Transverse colon (tissue), 4 donors: ENCODE measurements at places on chromosomes 12 and 14. TPM values are rescaled to one million over a fixed set of nuclear protein-coding genes. Genes with fewer than 3 reads are reported as not detected.
A peak's percentile ranks its signal among the peaks of the same experiment; 100 is the strongest.

The PTHLH gene
- total RNA-seq = not detected

GRCh38 chr14:104111301-104112112 is 26.0 kb downstream of the ASPG start:
- peak; percentile 28 for DNase-seq
- no peak overlapping the region for H3K27ac ChIP-seq
- no peaks in the 10 kb centered on the region for H3K36me3 ChIP-seq
- H3K27me3 ChIP-seq = peaks cover 4% of the 10 kb centered on the region
- H3K4me1 ChIP-seq = peaks cover 19% of the 10 kb centered on the region
- no peak overlapping the region for H3K4me3 ChIP-seq

GRCh38 chr14:80956922-80957321 is 1.5 kb downstream of the TSHR start:
- no peaks in the 10 kb centered on the region for H3K36me3 ChIP-seq
- peaks cover 24% of the 10 kb centered on the region for H3K27me3 ChIP-seq
- peaks cover 11% of the 10 kb centered on the region for H3K4me1 ChIP-seq
- no peak overlapping the region for H3K27ac ChIP-seq
- DNase-seq = no peak

DNA sequence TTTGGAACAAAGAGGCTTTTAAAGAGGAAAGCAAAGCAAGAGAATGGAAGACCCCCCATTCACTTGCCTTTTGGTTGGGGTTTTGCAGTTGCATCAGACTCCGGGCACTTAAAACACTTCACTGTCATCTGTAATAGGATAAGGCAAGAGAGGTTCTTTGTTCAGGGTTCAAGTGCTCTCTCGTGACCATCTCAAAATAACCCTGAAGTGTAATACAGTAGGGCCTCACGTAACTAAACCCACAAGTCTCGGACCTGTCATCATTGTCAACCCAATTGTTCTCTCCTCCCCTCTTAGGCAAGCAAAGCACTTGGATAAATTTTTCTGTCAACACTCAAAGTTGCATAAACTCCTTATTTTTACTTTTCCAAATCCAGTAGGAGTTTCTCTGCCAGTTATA is 26.9 kb upstream of the MYBPC1 start:
- DNase-seq = no peak
- no peaks in the 10 kb centered on the region for H3K36me3 ChIP-seq
- no peak overlapping the region for H3K4me3 ChIP-seq
- H3K27me3 ChIP-seq = no peaks in the 10 kb centered on the region

The FAM222A gene
- total RNA-seq = 1.9 TPM

GRCh38 chr14:67429510-67430205 is 17.7 kb upstream of the PLEK2 start:
- H3K4me3 ChIP-seq = no peak overlapping the region
- H3K27ac ChIP-seq = no peak overlapping the region
- peaks cover 12% of the 10 kb centered on the region for H3K27me3 ChIP-seq

The RHNO1 gene
- 11.3 TPM for total RNA-seq

DNA sequence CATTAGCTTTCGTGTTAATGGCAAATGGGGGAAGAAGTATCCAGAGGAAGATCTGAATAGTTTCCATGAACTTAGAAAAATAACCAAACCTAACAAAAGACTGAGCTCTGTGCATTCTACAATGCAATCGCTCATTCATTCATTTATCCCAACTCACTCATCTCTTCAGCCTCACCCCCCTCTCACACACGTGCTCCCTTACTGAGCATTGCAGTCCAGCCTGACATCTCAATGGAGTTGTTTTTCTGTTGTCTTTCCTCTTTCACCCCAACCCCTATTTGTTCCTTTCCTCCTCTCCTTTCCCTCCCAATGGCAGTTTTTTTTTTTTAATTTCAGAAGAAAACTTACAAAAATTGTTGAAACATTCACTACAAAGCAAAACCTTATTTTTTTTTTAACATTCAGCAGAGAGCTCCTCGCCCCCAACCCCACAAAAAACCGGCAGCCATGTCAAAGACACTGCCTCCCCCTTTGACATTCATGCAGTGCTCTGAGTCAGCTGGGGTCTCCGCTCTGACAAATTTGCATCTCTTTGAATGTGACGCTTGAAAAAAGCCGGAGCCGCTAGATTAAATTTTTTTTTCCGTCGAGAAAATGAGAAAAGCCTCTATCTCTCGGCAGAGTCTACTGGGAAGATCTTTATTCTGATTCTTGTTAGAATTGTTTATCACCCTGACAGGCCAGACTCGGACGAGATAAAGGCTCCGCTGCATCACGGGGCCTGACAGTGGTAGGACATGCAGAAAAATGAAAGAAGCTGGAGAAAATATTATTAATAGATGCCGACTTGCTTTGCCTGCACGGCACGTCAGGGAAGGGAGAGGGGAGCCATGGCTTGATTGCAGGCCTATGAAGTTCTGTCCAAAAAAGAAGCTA is 775.6 kb downstream of the VRK1 start:
- no peaks in the 10 kb centered on the region for H3K27me3 ChIP-seq
- no peak overlapping the region for H3K27ac ChIP-seq
- no peaks in the 10 kb centered on the region for H3K4me1 ChIP-seq
- H3K4me3 ChIP-seq = no peak overlapping the region

GRCh38 chr14:69695322-69696203 is 71.4 kb upstream of the SRSF5 start:
- DNase-seq = peak; percentile 76
- H3K27me3 ChIP-seq = no peaks in the 10 kb centered on the region
- H3K4me1 ChIP-seq = peaks cover 59% of the 10 kb centered on the region
- no peak overlapping the region for H3K4me3 ChIP-seq
